ENCODE measurements at places on chromosomes 13 and 19. TPM values are rescaled to one million over a fixed set of nuclear protein-coding genes. Genes with fewer than 3 reads are reported as not detected.

ZNF556 gene
- 0.06 TPM for total RNA-seq

IGSF23 gene
- total RNA-seq, result not detected

ZNF606 gene
- 39.3 TPM for total RNA-seq

POMP gene
- 74.9 TPM for total RNA-seq

ELSPBP1 gene
- not detected for total RNA-seq

ZNF446 gene
- total RNA-seq, result 19.3 TPM

PSG6 gene
- total RNA-seq, result not detected

PGLYRP1 gene
- total RNA-seq, result not detected

CEACAM1 gene
- 4.4 TPM for total RNA-seq

FAM187B gene
- total RNA-seq, result not detected

BLOC1S3 gene
- total RNA-seq, result 2.3 TPM

OVOL3 gene
- not detected for total RNA-seq

WDR83 gene
- total RNA-seq, result 14.9 TPM

CATSPERD gene
- total RNA-seq, result 3.6 TPM

SLC1A6 gene
- 29.2 TPM for total RNA-seq

FCER2 gene
- total RNA-seq, result 0.50 TPM

HSPB6 gene
- total RNA-seq, result 2.8 TPM

ZNF253 gene
- total RNA-seq, result 27.2 TPM

MIR17HG gene
- 5.4 TPM for total RNA-seq

CGB2 gene
- not detected for total RNA-seq

PCSK4 gene
- total RNA-seq, result 5.9 TPM

NLRP7 gene
- total RNA-seq, result not detected

Data from spinal cord (tissue), 10 donors.